ENCODE measurements at places on chromosomes 7 and 10.

- no peak for DNase-seq
These were observed 40.3 kb downstream of the PPIF start for GRCh38 chr10:79387466-79387973.

- no peak for DNase-seq
These were observed 18.3 kb upstream of the AGAP5 start for GRCh38 chr10:73716251-73716650.

GRCh38 chr7:128858380-128859231 lies 4.0 kb upstream of the ATP6V1F start:
- no peak for DNase-seq

DNA sequence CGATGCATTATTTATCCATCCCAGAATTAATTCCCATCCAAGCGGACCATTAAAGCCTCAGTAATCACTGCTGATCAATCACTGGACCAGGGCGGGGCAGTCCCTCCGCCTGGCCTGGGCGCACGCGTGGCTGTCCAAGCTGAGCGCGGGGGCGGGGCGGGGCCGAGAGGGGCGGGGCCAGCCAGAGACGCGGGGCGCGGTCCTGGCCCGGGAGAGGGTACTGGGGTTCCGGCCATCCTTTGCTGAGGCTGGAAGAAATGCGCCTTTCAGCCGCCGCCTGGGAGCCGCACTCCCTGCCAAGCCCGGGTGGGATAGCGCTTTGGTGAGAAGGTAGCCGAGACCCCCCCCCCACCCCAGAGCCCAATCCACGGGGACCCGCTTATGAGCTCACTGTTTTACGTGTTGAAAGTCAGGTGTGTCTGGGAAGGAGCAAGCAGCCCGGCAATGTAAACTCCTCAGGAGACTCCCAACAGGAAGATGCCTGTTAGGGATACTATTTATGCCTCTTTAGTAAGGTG lies at the start of gene ARHGAP22:
Gene ARHGAP22, minus strand, starts transcription at position 83 of the 518 bp plus-strand sequence. CDS start 277 bp downstream, outside the sequence.
- DNase-seq, result no peak

GRCh38 chr7:142498364-142498763 lies 240.5 kb upstream of the PRSS58 start:
- DNase-seq, result no peak

DNA sequence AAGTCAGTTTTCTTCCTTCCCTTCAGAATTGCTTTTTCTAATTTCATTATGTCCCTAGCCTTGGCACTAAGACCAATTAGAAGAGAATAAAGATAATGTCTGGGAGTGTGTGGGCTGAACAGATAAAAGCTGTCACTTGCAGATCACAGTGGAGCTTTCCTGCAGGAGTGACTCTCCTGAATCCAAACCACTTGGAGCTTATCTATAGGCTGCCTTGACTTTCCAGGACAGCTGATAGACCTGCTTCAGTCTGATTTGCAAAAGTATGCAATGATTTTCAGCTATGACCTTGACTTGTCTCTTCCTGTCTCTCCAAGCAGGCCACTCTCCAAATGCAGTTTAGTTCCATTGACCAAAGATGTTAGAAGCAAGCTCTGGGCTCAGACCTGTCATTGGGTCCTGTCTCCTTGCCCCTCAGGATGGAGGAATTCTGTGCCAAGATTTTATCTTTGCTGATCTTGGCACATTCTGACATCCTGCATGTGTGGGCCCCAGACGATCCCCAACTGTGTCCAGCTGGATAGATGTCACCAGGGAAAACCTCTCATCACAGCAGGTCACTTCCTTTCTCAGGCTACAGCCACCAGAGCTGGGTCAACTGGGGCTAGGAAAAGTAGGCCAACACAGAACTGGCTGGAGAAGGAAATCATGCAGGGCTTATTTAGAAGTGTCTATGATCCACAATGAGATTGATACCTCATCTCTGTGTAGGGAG lies 120.9 kb upstream of the ZNF438 start:
- no peak for DNase-seq

GRCh38 chr7:28984631-28985030 lies 26.5 kb upstream of the TRIL start:
- no peak for DNase-seq

GRCh38 chr7:8114175-8114574 lies 145.6 kb downstream of the GLCCI1 start:
- DNase-seq, result no peak

GRCh38 chr10:5534880-5535856 lies 10.4 kb downstream of the CALML3 start:
- DNase-seq, result no peak

DNA sequence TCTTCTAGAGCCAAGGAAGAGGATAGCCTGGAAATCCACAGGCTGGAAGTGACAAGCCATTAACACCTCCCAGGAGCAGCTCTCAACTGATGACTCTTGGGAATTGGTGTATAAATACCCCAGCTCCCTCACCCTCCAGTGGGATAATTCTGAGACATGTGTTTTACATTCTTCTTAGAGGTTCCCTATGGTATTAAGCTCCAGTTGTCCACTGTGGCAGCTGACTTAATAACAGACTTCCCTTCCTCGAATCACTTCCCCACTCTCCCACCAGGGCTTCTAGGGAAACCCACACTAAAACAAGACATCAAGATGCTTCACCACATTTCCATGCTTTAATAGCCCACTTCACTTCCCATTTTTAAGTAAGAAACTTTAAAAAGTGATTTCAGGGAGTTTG lies 47.2 kb downstream of the FAM107B start:
- DNase-seq, result no peak

DNA sequence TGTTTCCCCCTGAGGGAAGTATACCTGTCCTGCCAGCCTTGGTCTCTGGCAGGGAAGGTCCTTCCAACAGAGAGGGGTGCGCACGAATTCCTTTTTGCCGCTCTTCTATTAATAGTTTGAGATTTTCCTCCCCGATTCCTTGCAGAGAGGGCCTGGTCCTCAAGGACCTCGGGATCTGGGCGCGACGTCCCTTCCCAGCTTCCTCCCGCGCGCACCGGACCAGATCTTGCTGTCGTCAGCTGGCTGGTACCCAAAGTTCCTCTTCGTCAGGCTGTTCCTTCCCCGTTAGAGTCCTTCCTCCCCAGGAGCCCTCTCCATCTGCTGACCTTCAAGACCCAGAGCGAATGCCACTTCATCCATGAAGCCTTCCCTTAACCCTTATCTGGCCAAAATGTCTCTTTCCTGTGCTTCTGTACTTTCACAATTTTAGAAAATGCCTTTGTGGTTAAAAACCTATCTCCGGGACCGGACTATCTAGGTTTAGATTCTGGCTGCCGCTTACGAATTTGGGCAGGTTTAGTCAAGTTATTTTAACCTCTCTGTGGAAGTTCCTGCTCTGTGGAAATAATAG lies 851 bp upstream of the GOT1 start:
- no peak for DNase-seq
